ENCODE measurements at places on chromosomes 16 and 17. TPM values are rescaled to one million over a fixed set of nuclear protein-coding genes. Genes with fewer than 3 reads are reported as not detected.
A peak's percentile ranks its signal among the peaks of the same experiment; 100 is the strongest.

- DNase-seq = no peak
Observed at GRCh38 chr17:38851434-38851833, 2.1 kb downstream of the RPL23 start.

GRCh38 chr17:32275060-32276042 is 9.7 kb downstream of the RHBDL3 start:
- DNase-seq = peak; percentile 55

GRCh38 chr17:6831661-6832263 is at the start of gene TEKT1:
Gene TEKT1 (minus strand): TSS chr17:6831729. CDS start chr17:6830376, 1,353 bp downstream.
- DNase-seq = peak; percentile 38

- DNase-seq = no peak
Observed at GRCh38 chr17:14061666-14062560, 7.4 kb upstream of the COX10 start.

DNA sequence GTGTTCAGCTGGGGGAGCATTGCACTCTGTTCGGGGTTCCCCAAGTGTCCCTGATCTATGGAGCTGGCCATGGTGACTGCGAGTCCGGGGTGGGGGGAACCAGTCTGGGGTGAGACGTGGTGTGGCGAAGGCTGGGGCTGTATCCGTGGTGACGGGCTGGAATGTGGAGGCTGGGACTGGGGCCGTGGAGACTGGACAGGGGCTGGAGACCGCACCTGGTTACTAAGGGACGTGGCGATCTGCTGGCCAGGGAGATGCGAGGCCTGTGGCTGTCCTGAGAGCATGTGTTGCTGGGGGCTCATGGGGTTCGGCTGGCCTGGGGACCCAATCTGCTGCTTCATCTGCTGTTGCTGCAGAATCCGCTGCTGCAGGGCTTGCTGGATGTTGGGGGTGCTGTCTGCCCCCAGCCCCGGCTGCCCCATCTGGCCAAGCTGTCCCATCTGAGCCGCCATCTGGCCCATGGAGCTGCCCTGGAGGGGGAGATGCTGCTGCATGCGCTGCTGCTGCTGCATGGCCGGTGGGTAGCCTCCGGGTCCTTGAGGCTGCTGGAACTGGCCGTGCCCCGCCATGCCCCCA is 10.6 kb upstream of the TRAP1 start:
- DNase-seq = no peak

DNA sequence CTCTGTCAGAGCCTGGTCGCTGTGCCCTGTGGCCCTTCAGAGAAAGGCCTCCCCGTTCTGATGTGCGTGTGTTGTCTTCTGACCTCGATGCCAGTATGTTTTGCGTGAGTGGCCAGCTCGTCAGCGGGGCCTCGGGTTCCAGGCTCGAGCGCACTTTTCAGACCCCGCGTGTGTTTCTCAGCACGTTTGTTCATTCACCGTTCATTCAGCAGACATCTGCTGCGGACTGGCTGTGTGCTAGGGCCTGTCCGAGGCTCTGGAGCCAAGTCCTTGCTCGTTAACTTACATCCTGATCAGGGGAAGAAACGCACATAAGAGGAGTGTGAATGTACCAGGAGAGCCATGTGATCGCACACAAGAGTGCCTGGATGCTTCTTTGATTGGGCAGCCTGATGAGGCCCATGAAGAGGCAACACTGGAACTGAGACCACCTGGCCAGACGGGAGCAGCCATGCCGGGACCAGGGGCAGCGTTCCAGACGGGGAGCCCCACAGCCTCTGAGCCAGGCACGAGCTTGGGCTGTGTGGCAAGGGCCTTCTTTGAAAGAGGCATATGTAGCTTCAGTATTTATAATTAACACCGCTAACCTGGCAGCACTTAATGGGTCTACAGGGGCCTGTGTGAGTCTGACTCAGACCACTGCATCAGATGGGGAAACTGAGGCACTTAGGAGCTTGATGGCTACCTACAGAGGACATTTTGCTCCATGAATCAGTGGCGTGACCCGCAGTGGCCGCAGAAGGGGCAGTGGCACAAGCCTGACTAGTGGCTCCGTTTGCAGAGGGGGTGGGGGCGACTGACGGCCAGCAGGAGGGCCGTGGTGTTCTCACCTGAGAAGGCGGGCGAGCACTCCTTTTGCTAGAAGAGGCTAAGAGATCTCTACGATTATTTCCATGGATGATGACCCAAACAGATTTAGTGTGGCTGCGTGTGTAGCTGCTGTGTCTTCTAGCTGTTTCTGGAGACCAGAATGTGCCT is 187.9 kb upstream of the CHMP6 start:
- peak; percentile 8 for DNase-seq

Gene CHST4
- 6.4 TPM for total RNA-seq

Gene STH
- total RNA-seq = not detected

Gene XAF1
- total RNA-seq = 88.1 TPM

Gene RHBDF1
- total RNA-seq = 31.8 TPM

Measured in uterus (tissue), 4 donors.